A673 (cell line): ENCODE measurements at places on chromosomes 16 and 17. TPM values are rescaled to one million over a fixed set of nuclear protein-coding genes. Genes with fewer than 3 reads are reported as not detected.

DNA sequence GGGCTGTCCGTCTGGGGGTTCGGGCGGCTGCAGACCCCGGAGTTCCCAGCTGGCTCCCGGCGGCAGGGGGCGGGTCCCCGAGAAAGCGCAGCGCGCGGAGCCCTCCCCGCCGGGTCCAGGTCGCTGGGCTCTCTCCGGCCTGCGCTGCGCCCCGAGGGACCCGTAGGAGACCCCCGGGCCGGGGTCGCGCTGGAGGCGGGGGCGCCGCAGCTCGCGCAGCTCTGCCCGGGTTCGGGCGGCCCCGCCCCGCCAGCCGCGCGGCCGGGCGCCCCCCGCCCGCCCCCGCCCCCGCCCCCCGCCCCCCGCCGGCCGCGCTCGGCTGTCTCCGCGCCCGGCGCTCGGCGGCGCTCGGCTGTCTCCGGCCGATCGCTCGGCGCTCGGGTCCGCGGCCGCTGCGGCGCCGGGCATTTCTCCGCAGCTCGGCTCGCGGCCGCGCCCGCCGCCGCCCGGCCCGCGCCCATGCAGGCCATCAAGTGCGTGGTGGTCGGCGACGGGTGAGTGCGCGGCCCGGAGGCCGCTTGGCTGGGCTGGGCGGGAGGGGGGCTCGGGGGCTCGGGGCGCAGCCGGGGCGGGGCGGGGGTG is at the start of gene RAC3:
Gene RAC3 (plus strand): TSS at position 376 of the 582 bp plus-strand sequence. CDS start 84 bp downstream, at position 460.
- H3K36me3 ChIP-seq: peaks cover 5% of the 10 kb centered on the region
- peak; percentile 70 for DNase-seq
- no peaks in the 10 kb centered on the region for H3K27me3 ChIP-seq
- H3K4me3 ChIP-seq: peak within 1 kb of the TSS; percentile 67
- peaks cover 7% of the 10 kb centered on the region for H3K4me1 ChIP-seq

Gene ABI3
- total RNA-seq: 9.7 and 13.0 TPM in 2 replicates

DNA sequence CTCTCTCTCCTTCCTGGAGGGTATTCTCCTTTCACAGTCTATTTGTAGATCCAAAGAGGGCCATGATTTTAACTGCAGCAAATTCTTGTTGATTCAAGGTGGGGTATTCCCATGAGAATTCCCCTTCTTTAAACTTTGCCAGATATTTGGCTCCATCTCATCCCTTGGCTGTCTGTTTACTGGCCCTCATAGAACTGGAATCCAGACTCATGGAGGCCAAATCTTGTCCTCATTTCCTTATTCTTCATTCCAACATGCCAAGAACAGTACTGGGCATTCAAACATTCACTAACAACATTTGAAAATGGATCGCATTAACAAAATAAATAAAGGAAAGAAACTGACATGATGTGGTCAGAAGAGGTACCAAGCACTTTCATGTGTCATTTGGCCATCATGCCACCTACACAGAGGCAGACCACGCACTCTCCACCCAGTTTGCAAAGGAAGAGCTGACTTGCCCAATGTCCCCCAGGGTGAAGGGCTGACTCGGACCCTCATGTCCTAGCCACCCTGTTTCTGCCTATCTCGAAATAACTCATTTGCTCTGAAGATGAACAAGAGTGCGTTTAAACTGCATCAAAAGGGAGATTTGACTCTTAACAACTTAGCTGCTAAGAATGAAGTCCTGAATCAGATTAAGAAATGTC is 23.1 kb upstream of the SLC35B1 start:
- H3K36me3 ChIP-seq: no peaks in the 10 kb centered on the region
- H3K4me3 ChIP-seq: no peak overlapping the region
- DNase-seq: no peak
- H3K27ac ChIP-seq: no peak overlapping the region
- no peaks in the 10 kb centered on the region for H3K4me1 ChIP-seq
- no peaks in the 10 kb centered on the region for H3K27me3 ChIP-seq

GRCh38 chr16:56607109-56607618 is 1.2 kb upstream of the MT2A start:
- H3K4me3 ChIP-seq: no peak overlapping the region
- peak overlapping the region; percentile 72 for H3K27ac ChIP-seq
- peaks cover 34% of the 10 kb centered on the region for H3K4me1 ChIP-seq

GRCh38 chr16:2191446-2191706 is 5.0 kb downstream of the CASKIN1 start:
- H3K4me3 ChIP-seq: no peak overlapping the region
- peaks cover 11% of the 10 kb centered on the region for H3K27me3 ChIP-seq
- H3K36me3 ChIP-seq: no peaks in the 10 kb centered on the region
- peaks cover 7% of the 10 kb centered on the region for H3K4me1 ChIP-seq
- no peak for DNase-seq

Gene MYH11
- not detected in 2 replicates for total RNA-seq

Gene CDH1
- total RNA-seq: 0.06 and 0.87 TPM in 2 replicates

- H3K4me1 ChIP-seq: peaks cover 39% of the 10 kb centered on the region
- peak overlapping the region; percentile 94 for H3K4me3 ChIP-seq
- DNase-seq: peak; percentile 41
- H3K27ac ChIP-seq: peak overlapping the region; percentile 76
- no peaks in the 10 kb centered on the region for H3K27me3 ChIP-seq
- no peaks in the 10 kb centered on the region for H3K36me3 ChIP-seq
These were observed 1.0 kb downstream of the RNF166 start for GRCh38 chr16:88705076-88705684.

- H3K4me3 ChIP-seq: no peak overlapping the region
- DNase-seq: peak; percentile 74
- H3K36me3 ChIP-seq: no peaks in the 10 kb centered on the region
- H3K27ac ChIP-seq: no peak overlapping the region
These were observed 12.1 kb upstream of the SCN4A start for GRCh38 chr17:63984651-63985386.

GRCh38 chr17:21376081-21376758 is at the start of gene KCNJ12:
TSS of gene KCNJ12 (plus strand) at chr17:21376357. CDS start at chr17:21415343, 38,986 bp downstream.
- peaks cover 18% of the 10 kb centered on the region for H3K4me1 ChIP-seq
- H3K4me3 ChIP-seq: peak within 1 kb of the TSS; percentile 48
- peaks cover 25% of the 10 kb centered on the region for H3K27me3 ChIP-seq
- peak; percentile 48 for DNase-seq
- H3K27ac ChIP-seq: no peak within 1 kb of the TSS
